ENCODE measurements at places on chromosomes 4 and X. TPM values are rescaled to one million over a fixed set of nuclear protein-coding genes. Genes with fewer than 3 reads are reported as not detected.
A peak's percentile ranks its signal among the peaks of the same experiment; 100 is the strongest.

FDCSP gene
- total RNA-seq: not detected

DNA sequence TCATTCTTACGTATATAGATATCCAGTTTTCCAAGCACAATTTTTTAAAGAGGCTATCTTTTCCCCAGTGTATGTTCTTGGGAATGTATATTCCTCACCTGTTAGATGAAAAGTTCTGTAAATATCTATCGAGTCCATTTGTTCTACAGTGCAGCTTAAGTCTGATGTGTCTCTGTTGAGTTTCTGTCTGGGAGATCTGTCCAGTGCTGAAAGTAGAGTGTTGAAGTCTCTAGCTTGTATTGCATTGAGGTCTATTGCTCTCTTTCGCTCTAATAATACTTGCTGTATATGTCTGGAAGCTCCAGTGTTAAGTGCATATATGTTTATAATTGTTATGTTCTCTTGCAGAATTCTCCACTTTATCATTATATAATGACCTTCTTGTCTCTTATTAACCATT is 373.1 kb downstream of the PPARGC1A start:
- no peak overlapping the region for H3K4me3 ChIP-seq
- DNase-seq: no peak
- H3K27me3 ChIP-seq: no peaks in the 10 kb centered on the region
- H3K27ac ChIP-seq: no peak overlapping the region
- no peaks in the 10 kb centered on the region for H3K4me1 ChIP-seq

GRCh38 chr4:42048394-42048793 is 58.1 kb downstream of the SLC30A9 start:
- peaks cover 58% of the 10 kb centered on the region for H3K36me3 ChIP-seq
- no peaks in the 10 kb centered on the region for H3K4me1 ChIP-seq
- no peak overlapping the region for H3K27ac ChIP-seq

DNA sequence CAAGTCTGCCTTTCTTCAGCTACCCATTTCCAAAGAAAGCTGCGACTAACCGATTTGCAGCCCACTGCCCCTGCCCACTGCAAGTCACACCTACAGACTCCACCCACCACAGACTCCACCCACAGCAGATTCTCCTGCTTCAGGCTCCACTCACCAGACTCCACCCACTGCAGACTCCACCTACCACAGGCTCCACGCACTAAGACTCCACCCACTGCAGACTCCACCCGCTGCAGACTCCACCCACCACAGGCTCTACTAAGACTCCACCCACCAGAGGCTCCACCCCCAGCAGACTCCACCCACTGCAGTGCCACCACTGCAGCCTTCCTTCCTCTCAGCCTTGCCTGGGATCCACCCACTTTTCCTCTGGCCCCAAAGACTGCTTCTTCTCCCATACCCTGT is 41.3 kb downstream of the ABLIM2 start:
- DNase-seq: peak; percentile 72
- H3K27me3 ChIP-seq: no peaks in the 10 kb centered on the region
- peaks cover 20% of the 10 kb centered on the region for H3K4me1 ChIP-seq
- no peaks in the 10 kb centered on the region for H3K36me3 ChIP-seq

NALF2 gene
- 0.18 TPM for total RNA-seq

DNA sequence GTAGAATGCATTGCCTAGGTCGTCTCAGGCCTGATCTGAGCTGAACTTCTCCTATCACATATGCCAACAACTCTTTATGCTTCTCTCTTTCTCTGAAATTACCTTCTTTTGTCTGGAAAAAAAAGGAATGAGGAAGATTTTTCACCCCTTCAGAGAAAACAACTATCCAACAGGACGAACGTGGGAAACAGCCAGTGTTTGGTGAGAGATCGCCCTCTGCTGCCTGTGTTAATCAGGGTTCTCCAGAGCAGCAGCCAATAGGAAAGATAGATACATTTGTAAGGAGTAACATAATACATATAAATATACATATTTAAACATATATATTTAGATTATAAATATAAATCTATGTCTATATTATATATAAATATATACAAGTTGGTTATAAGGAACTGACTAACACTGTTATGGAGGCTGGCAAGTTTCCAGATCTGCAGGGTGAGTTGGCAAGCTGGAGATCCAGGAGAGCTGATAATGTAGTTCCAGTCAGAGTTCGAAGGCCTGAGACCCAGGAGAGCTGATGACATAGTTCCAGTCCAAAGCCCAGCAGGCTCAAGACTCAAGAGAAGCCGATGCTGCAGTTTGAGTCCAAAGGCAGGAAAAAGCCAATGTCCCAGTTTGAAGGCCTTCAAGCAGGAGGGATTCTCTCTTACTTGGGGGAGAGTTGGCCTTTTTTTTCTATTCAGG is 13.3 kb downstream of the CETN2 start:
- no peaks in the 10 kb centered on the region for H3K36me3 ChIP-seq
- DNase-seq: peak; percentile 35
- no peak overlapping the region for H3K4me3 ChIP-seq
- peaks cover 12% of the 10 kb centered on the region for H3K4me1 ChIP-seq
- H3K27me3 ChIP-seq: peaks cover 3% of the 10 kb centered on the region

- no peaks in the 10 kb centered on the region for H3K27me3 ChIP-seq
- H3K4me1 ChIP-seq: no peaks in the 10 kb centered on the region
- H3K4me3 ChIP-seq: no peak overlapping the region
- no peaks in the 10 kb centered on the region for H3K36me3 ChIP-seq
- no peak overlapping the region for H3K27ac ChIP-seq
Measured at GRCh38 chrX:122248681-122249080, 935.4 kb upstream of the GRIA3 start.

DNA sequence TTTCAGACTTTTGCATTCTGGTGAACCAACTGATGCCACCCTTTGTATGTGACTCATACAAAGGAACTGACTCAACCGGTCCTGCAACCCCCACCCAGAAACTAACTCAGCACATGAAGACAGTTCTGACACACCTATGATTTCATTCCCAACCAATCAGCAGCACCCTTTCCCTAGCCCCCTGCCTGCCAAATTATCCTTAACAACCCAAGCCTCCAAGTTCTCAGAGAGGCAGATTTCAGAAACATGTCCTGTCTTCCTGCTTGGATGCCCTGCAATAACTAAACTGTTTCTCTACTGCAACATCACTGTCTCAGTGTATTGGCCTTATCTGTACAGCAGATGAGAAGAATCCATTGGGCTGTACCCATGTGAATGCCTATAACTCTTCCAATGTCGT is 284.7 kb downstream of the CAMK2D start:
- DNase-seq: peak; percentile 65
- peaks cover 60% of the 10 kb centered on the region for H3K36me3 ChIP-seq
- no peak overlapping the region for H3K4me3 ChIP-seq

- H3K36me3 ChIP-seq: no peaks in the 10 kb centered on the region
- H3K27ac ChIP-seq: no peak overlapping the region
- H3K27me3 ChIP-seq: no peaks in the 10 kb centered on the region
- no peak overlapping the region for H3K4me3 ChIP-seq
- peaks cover 12% of the 10 kb centered on the region for H3K4me1 ChIP-seq
Measured at GRCh38 chr4:140720387-140721304, 35.5 kb downstream of the TBC1D9 start.

GRCh38 chr4:76550966-76551780 is 116.1 kb downstream of the SHROOM3 start:
- H3K27ac ChIP-seq: no peak overlapping the region
- no peak for DNase-seq
- peaks cover 4% of the 10 kb centered on the region for H3K27me3 ChIP-seq
- H3K4me3 ChIP-seq: no peak overlapping the region
- H3K4me1 ChIP-seq: no peaks in the 10 kb centered on the region
- H3K36me3 ChIP-seq: no peaks in the 10 kb centered on the region

SPANXC gene
- total RNA-seq: not detected

- peaks cover 2% of the 10 kb centered on the region for H3K27me3 ChIP-seq
- H3K27ac ChIP-seq: no peak overlapping the region
- no peaks in the 10 kb centered on the region for H3K36me3 ChIP-seq
- H3K4me1 ChIP-seq: peaks cover 7% of the 10 kb centered on the region
- DNase-seq: no peak
Measured at GRCh38 chrX:149567621-149568417, 18.1 kb upstream of the HSFX3 start.

MEPE gene
- total RNA-seq: not detected

TNMD gene
- not detected for total RNA-seq

GJB1 gene
- not detected for total RNA-seq
